ENCODE measurements at places on chromosomes 2 and 18.

- no peak for DNase-seq
Measured at GRCh38 chr2:199279146-199279545, 178.6 kb downstream of the SATB2 start.

- no peak for DNase-seq
Measured at GRCh38 chr2:113341191-113341869, 62.6 kb upstream of the PAX8 start.

- DNase-seq: no peak
Measured at GRCh38 chr2:27315122-27315521, 6.9 kb upstream of the UCN start.

GRCh38 chr2:241344925-241345651 lies 11.0 kb upstream of the FARP2 start:
- DNase-seq: no peak

DNA sequence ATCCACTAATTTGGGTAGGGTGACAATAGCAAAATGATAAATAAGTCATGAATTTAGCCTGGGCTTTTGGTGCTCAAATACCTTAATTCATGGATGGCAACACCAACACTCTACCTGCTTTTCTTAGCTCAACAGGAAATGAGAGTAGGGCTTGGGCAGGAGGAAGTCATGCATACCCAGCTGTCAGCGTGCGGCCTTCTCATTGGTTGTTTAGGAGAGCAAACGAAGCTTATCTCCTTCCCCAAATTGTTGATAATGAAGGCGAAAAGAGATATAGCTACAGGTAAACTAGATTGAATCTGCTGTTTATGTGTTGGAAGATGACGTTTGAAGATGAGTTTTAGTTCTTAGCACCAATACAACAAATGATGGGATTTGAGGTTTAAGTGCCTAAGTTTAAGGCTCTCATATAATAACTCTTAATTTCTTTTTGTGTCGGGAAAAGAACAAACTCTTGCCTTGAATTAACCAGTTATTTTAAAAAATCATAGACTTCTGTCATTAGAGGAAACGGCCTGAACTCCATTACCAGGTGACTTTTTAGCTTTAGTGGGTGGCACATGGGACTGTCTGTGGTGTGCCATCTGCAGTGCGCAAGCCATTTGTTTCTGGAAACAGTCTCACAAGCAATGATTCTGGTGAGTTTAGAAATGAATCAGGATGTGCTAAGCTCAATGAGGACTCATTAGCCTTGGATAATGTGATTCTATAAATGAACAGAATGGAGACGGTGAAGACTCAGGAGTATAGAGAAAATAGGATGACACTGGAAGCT lies 19.8 kb downstream of the MAP4K4 start:
- DNase-seq: peak; percentile 28

GRCh38 chr2:47346-47725 lies 1.0 kb upstream of the FAM110C start:
- DNase-seq: no peak

DNA sequence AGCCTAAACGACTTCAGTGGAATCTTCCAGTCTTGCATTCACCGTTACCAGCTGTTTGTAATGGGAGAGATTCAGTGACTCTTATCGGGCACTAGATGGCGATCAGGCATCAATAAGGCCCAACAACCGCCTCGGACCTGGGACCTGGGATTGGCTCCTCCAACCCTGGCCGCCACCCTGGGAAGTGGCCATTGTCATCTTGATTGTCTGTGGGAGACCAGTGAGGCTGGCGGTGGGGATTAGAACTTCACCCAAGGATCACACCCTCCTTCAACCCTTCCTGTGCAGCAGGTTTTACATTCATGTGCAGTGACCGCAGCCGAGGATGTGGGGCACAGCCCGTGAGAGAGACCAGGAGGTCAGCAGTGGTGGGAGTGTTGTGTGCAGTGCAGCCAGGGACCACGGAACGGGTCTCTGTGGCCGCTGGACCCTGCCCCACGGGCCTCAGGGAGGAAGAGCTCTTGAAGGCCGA lies 85.3 kb downstream of the SPP2 start:
- peak; percentile 35 for DNase-seq

- no peak for DNase-seq
Measured at GRCh38 chr18:47143899-47144485, 6.3 kb downstream of the HDHD2 start.

DNA sequence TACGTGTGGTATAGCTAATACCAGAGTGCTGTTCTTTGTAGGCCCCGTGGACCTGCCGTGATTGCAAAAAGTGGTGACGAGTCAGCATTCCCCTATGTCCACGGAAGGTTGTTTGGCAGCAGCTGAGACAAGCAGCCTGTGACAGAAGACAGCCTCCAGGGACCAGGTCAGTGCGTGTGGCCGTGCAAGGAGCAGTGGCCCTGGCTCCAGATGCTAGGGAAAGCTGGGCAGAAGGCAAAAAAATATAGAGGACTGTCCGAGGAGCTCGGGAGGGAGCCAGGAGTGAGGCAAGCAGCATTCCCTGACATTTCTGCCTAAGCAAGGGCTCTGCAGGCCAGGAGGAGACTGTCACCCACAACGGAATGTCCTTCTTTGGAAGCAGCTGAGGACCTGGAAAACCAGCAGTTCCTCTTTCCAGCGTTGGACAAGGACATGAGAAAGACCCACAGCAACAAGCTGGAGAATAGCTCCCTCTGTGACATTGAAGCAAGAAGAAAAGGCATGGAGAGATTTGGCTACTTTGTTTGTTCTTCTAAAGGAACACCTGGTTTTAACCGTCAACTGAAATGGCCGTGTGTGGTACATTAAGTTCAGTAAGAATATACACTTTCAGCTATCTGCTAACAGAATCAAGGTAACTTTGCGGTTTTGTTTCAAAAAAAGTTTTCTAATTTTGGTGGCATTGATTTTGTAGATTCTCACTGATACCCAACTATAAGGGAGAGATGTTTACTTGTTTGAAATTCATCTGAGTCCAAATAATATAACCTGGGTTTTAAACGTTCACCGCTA lies 58.3 kb downstream of the NPAS2 start:
- DNase-seq: no peak

Measured in stimulated activated CD4-positive, alpha-beta T cell treated with anti-CD3 and anti-CD28 coated beads, Interleukin-4, amount 100 ng/mL, for 1 hour (primary cell).